Tibial artery (tissue), 4 donors: ENCODE measurements at places on chromosomes 13 and 19.

DNA sequence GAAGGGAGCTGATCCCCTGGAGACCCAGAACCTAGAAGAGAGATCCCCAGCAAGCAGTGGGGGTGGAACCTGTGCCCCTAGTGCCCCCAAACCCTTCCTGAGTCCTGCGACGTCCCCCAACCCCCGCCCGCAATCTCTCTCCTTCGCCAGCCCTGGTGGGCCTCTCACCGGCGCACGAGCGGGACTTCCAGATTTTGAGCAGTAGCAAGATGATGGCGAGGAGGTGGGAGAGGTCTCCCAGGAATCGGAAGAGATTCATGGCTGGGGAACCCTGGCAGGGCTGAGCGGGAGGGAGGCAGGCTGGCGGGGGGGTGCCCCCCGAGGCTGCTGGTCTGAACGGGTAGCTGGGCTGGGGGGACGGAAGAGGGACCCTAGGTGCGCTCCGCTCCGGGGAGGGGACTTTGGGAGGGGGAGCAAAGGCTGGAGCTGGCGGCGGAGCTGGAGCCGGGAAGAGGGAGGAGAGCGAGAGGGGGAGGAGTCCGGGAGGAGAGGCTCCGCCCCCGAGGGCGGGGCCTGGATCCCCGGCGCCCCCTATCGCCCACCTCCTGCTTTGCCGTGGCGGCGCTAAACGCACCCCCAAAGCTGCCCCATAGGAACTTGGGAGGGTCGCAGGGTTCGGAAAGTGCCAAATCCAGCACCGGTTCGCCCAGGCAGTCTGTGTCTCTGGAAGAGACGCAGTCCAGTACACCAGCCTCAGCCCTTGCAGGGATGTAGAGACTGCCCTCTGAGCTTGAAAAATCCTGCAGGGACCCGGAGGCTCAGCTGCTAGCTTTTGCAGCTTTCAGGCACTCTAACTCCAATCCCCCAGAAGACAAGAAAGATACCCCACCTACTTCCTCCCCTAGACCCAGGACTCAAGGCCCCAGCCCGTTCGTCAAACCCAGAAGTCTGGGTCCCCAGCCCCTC lies at the start of gene KDELR1:
KDELR1 (minus strand) TSS at position 452 of the 906 bp plus-strand sequence; CDS start at position 259, 193 bp downstream.
- peaks cover 21% of the 10 kb centered on the region for H3K36me3 ChIP-seq
- H3K27ac ChIP-seq, result peak within 1 kb of the TSS; percentile 91

DNA sequence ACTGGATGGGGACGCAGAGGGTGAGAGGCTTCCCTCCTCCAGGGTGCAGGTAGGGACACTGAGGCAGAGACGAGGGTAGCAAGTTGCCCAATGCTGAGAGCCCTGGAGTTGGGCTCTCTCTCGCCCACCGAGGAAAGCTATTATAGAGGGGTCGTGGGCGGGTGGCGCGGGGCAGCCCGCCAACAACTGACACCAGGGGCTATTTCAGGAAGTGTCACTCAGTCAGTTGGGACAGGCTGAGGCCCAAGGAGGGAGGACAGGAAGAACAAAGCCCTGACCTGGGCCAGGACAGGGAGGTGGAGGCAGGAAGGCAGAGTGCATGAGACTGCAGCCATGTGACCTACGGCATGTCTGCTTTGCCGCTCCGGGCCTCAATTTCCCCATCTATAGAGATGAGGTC lies 29.9 kb downstream of the TINCR start:
- H3K27ac ChIP-seq, result no peak overlapping the region
- no peaks in the 10 kb centered on the region for H3K27me3 ChIP-seq
- no peaks in the 10 kb centered on the region for H3K4me1 ChIP-seq
- H3K36me3 ChIP-seq, result no peaks in the 10 kb centered on the region
- DNase-seq, result no peak

DNA sequence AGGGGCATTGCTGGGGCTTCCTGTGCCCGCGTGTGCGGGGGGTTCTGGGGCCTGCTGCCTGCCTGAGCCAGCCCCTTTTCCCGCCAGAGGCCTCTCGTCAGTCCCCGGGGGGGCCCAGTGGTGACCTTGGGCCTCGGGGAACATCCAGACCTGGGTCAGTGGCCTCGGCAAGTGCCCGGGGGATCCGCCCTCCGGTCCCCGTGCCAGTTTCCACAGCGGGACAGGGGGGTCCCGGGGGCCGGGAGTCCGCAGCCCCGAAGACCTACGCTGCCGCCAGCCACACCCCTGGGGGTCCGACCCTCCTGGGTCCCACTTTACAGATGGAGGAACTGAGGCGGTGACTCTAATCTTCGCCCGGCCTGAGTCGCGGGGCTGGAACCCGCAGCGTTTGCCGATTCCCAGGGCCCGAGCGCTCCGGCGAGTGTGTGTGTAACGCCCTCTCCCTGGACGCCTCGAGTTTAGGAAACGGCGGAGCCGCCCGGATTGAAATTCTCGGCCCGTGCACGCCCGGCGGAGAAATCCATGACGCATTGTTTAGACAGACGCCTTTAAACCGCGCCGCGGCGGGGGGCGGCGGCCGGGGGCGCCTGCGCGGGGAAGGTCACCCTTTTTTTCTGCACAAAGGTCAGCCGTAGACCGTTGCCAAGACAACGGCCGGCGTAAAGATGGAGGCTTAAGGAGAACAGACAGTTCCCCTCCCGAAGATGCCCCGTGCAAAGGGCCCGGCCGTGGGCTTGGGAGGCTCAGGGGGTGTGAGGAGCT lies 39.3 kb downstream of the EFNA2 start:
- H3K36me3 ChIP-seq, result no peaks in the 10 kb centered on the region
- peak overlapping the region; percentile 47 for H3K4me3 ChIP-seq
- H3K4me1 ChIP-seq, result peaks cover 9% of the 10 kb centered on the region
- peak; percentile 39 for DNase-seq
- H3K27me3 ChIP-seq, result no peaks in the 10 kb centered on the region

GRCh38 chr13:80010286-80010831 lies 330.6 kb downstream of the SPRY2 start:
- no peaks in the 10 kb centered on the region for H3K27me3 ChIP-seq
- no peaks in the 10 kb centered on the region for H3K36me3 ChIP-seq
- H3K27ac ChIP-seq, result no peak overlapping the region
- DNase-seq, result no peak
- no peak overlapping the region for H3K4me3 ChIP-seq
- no peaks in the 10 kb centered on the region for H3K4me1 ChIP-seq

DNA sequence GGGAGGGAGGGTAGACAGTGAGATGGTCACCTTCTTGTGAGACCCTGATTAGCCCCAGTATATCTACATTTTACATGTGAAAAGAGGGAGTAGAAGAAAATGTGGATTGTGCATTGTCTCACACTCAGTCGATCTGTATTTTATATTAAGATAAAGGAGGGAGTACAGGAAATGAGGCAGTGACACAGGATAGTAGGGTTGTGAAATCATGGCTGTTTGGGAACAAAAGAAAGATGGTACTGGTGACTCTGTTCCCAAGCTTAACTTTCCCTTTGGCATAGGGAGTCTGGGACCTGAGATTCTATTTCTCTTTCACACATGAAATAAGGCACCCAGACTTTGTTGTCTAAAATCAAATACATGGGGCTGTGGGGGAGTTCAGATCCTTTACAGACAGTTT lies 194.7 kb downstream of the ABCC4 start:
- no peaks in the 10 kb centered on the region for H3K36me3 ChIP-seq
- no peaks in the 10 kb centered on the region for H3K4me1 ChIP-seq
- no peak for DNase-seq
- no peaks in the 10 kb centered on the region for H3K27me3 ChIP-seq
- no peak overlapping the region for H3K27ac ChIP-seq
